Lower leg skin (tissue), 4 donors: ENCODE measurements at places on chromosomes 4 and X. TPM values are rescaled to one million over a fixed set of nuclear protein-coding genes. Genes with fewer than 3 reads are reported as not detected.

LINC00632 gene
- 81.7 TPM for total RNA-seq

GRCh38 chr4:126603825-126604224 is 1028.9 kb upstream of the INTU start:
- DNase-seq: no peak

ADGRL3 gene
- 21.2 TPM for total RNA-seq

MAMLD1 gene
- 2.7 TPM for total RNA-seq

DNA sequence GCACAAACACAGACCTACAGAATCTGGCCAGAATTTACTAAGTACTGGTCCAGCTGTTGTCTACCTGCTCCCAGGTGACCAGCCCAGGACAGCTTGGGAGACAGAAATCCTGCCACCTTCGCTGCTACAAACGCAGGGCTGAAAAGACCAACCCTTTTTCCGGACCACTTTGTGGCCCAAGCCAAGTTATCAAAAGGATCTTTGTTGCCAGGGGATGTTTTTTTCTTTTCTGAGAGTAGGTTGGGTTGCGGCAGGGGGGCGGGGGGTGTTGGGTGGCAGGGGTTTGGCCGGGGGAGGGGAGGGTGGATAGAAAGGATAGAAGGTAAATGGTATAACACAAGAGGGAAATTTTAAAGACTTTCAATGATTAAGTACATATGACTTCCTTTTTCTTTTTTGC is 63.4 kb downstream of the STOX2 start:
- no peak for DNase-seq

DNA sequence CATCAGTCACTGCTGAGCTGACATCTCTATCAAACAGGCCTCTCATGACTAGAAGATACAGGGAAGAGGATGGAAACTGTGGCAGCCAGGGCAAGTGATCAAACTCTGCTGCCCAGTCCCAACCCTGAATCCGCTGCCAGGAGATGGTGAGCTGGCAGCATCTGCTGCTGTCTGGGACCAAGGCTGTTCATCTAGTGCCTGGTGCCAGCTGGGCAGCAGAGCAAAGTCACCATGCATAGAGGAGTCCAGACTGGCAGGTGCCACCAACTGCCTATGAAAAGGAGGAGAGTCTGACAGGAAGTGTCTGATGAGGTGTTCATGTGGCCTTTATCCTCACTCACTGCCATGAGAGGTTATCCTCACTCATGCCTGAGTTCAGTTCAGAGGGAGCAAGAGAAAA is 518.9 kb downstream of the MID1IP1 start:
- DNase-seq: peak; percentile 62

GRCh38 chr4:77481856-77482255 is 123.8 kb upstream of the CXCL13 start:
- no peak for DNase-seq
